ENCODE measurements at places on chromosomes 5 and 9.

GRCh38 chr9:133813749-133814585, 75.8 kb upstream of the SARDH start:
- no peak for DNase-seq

- no peak for DNase-seq
Observed at GRCh38 chr5:14036514-14036913, 92.0 kb upstream of the DNAH5 start.

- DNase-seq = no peak
Observed at GRCh38 chr9:14515571-14516198, 177.5 kb downstream of the ZDHHC21 start.

DNA sequence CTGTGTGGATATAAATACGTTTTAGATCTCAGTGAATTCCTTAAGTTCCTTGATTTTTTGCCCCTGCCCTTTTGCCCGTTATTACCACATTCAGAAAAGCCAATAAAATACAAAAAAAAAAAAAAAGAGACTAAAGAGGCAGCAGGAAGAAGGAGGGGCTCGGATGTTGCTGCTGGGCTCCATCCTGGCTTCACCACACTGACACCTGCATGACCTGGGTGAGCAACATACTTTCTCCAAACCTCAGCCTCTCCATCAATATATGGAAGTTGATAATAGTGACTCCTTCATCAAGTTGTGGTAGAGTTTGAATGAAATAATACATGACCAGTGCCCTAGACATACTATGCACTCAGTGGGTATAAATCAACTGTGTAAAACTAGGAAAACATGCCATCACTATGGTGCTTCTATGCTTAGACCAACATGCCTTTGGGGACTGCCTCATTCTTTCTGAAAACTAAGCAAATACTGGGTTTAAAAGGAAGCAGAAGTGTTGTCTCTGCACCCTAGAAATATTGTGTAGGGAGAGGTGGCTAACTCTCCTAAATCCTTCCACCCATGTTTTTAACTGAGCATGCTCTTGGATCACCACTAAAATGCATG, 243.0 kb downstream of the PIK3R1 start:
- DNase-seq = peak; percentile 25

DNA sequence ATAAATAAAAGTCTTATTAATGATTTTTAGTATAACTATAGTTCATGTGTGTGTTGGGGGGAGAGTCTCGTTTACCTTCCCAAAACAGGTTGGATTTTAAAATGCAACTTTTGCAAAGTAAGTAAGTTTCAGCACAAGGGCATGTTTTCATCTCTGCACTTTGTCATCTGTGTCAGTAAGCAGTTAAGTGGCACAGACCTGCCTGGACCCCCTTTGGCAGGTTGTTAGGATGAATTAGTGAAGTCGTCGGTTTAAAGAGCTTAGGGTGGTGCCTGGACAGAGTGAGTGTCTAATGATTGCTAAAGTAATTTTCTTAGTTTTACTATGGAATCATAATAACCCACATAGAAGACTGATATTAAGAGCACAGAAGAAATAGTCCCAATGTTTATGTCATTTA, 74.9 kb downstream of the TRIO start:
- no peak for DNase-seq

DNA sequence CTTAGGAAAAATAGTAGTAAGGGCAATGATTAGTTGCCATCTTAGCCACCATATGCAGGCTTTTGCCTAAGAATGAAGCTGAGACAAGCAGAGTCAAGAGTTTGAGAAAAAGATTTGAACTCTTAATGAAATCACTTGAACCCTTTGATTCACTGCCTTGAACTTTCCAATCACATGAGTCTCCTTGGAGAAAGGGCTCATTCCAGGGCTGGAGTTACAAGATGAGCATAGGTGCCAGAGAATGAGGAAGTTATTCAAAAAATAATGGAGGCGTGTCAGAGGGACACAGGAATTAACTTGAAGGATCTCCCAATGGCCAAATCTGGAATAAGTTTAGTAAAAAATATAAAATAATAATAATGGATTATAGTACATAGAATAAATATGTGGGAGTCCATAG, 35.3 kb downstream of the MAT2B start:
- no peak for DNase-seq

- no peak for DNase-seq
Observed at GRCh38 chr5:58961631-58962280, 378.9 kb downstream of the RAB3C start.

DNA sequence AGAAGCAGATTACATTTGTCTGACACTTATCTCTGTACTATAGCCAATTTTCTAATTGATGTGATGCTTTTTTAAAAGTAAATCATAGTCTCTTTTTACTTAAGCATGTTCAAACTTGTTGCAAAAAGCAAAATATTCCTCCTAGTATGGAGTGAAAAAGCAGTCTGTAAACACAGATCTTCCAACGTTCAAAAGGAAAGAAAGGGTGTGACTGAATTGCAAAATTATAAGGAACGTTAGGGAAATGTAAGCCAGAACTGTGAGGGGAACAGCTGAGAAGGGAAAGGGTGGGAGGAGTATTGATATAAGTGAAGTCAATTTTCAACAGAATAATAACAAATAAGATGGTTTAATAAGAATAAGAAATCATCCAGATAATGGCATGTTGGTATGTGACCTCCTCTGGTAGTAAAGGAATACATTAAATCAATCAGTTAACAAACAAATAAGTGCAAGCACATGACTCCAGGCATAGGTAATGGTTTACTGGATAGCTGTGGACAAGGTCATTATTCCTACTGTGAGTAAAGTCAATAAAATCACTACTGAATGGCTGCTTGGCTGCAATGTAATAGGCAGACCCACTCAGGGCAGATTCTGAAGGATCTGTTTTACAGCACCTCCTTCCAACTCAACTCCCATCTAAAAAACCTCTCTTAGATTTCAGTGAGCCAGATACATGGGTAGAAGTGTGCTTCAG, 239.1 kb upstream of the NMUR2 start:
- DNase-seq = no peak

- no peak for DNase-seq
Observed at GRCh38 chr9:130245474-130245873, 20.1 kb upstream of the HMCN2 start.
